ENCODE measurements at places on chromosomes 1 and 21.

- no peak for DNase-seq
These were observed 58.4 kb downstream of the GDAP2 start for GRCh38 chr1:117871013-117871412.

GRCh38 chr1:222047366-222047765 is 305.5 kb upstream of the DUSP10 start:
- DNase-seq = no peak

- no peak for DNase-seq
These were observed 932 bp upstream of the FCRLA start for GRCh38 chr1:161706113-161706481.

GRCh38 chr1:40794974-40795715 is 11.6 kb downstream of the KCNQ4 start:
- DNase-seq = no peak
